Colonic mucosa (tissue), 4 donors: ENCODE measurements at places on chromosomes 2 and 18. TPM values are rescaled to one million over a fixed set of nuclear protein-coding genes. Genes with fewer than 3 reads are reported as not detected.

HOXD3 gene
- 3.2 TPM for total RNA-seq

DNA sequence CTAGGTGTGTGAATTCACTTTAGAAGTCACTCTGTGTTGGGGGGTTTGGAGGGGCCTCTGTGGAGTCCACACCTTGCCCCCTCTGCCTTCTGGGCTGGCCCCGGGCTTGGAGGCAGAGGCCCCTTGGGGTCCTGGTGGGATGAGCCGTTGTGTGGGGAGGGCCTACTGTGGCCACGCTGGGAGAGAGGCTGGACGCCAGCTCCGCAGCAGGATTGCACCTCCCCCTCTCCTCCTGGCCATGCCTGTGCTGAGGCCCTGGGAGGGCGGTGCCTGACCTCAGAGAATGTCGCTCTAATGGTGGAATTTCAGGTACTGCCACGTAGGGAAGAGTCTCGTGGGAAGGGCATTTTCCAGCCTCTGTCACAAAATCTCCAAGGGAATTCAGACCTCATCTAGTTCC lies 237.0 kb downstream of the ATAD2B start:
- no peak for DNase-seq

DNA sequence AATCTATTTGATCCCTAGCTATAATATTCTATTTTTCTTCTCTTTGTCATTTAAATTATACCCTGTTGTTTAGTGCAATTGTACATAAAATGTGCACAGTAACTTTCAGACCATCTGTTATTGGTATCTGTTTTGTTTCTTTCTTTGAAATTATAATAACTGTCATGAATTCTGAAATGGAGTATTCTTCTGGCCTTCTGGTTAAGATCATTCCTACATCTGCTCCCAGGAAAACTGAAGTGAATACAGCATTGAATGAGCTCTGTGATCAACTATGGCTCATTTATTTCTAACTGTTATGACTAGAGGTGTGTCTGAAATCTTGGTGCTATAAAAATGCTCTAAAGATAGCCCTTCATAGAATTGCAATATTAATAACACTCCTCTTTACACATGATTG lies 788.4 kb upstream of the TMEFF2 start:
- no peak for DNase-seq

CIB4 gene
- total RNA-seq: not detected

DNA sequence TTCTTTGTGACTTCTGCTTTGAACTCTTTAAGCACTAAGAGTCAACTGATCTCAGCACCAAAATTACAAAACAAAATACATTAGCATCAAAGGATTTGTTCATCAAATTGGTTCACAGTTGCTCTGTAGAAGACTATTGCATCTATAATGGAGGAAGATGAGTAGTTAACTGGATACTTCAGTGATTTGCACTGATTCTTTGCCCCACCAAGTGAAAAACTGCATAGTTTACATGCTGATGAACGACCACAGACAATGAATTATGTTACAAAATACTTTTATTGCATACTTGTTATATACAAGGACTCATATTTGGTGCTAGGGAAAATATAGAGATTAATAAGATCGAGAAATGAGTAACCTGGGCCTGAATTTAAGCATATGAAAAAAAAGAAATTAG lies 107.2 kb downstream of the SCG2 start:
- no peak for DNase-seq

TMEM200C gene
- 0.53 TPM for total RNA-seq

RAB31 gene
- 4.7 TPM for total RNA-seq

GRCh38 chr2:214853906-214854305 lies 44.4 kb upstream of the BARD1 start:
- no peak for DNase-seq

DNA sequence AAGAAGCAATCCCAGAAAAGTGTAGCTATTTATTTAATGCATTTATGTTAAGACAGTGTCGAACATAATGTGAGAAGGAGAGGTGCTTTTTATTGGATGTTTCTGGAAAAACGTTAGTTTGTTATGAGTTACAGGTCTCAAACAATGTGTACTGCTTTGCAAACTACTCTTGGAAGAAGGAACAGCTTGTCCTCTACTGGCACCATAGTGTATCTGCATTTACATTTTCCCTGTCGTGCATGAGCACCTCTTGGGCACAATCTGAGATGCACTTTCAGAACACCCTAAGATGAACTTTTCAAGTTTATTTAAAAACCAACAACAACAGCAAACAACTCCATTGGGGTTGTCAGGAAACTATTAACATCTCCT lies 22.8 kb downstream of the CCNYL1 start:
- no peak for DNase-seq

GRCh38 chr2:241195506-241196130 lies 7.1 kb downstream of the ANO7 start:
- DNase-seq: no peak

- no peak for DNase-seq
These were observed 384.7 kb upstream of the ACVR2A start for GRCh38 chr2:147460155-147460554.

SPATA3 gene
- not detected for total RNA-seq

DNA sequence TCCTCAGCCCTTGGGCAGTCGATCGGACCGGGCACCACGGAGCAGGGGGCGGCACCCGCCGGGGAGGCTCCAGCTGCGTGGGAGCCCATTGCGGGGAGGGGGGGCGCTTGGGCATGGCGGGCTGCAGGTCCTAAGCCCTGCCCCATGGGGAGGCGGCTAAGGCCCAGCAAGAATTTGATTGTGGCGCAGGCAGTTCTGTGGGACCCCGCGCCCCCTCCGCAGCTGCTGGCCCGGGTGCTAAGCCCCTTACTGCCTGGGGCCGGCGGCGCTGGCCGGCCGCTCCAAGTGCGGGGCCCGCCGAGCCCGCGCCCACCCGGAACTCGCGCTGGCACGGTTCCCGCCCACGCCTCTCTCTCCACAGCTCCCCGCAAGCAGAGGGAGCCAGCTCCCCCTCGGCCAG lies 18.4 kb downstream of the ZSCAN30 start:
- DNase-seq: no peak

ABCG8 gene
- total RNA-seq: 0.48 TPM

DNA sequence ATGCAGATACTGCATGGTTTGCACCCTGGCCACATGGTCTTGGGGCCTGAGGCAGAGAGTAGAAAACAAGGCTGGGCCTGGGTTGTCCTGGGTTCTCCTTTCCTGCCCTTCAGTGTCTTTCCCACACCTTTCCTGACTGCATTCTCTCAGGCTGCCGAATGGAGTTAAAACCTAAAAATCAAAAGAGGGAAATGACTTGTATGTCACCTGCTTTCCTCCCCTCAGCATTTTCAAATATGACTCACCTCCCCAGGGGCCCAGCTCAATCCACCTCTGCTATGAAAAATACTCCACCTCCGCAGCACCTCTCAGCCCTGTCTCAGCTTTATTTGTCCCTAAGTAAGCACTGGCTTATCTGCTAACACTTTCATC lies 457.8 kb upstream of the MEX3C start:
- DNase-seq: no peak

- DNase-seq: no peak
These were observed 11.0 kb downstream of the DYSF start for GRCh38 chr2:71464389-71464788.

DNA sequence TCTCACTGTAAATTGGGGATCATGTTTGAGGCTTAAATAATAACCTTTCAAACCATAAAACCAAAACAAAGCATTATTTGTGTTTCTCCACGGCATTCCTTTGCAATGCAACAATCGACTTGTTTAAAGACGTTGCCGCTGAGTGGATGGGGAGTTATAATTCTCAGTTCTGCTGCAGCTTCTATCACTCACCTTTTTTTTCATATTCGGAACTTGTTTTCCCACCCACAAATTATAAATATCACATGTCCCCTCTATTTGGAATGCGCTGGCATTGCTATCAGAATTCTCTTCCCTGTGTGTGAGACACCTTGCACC lies 372.8 kb upstream of the SMIM21 start:
- DNase-seq: no peak

DNA sequence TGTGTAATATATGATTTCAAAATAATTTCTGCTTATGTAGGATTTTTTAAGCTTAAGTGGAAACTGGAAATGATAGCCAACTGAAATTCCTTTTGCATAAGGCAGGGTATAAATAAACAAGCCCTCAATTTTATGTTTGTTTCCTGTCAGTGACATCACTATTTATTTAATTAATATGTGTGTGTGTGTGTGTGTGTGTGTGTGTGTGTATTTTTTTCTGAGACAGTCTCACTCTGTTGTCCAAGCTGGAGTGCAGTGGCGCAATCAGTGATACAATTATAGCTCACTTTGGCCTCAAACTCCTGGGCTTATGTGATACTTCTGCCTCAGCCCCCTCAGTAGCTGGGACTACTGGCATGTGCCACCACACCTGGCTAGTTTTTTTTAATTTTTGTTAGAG lies 29.3 kb upstream of the CYP20A1 start:
- no peak for DNase-seq

ARHGEF33 gene
- total RNA-seq: 0.35 TPM

- DNase-seq: no peak
These were observed 191.0 kb upstream of the LRP1B start for GRCh38 chr2:142321706-142322280.

LINC00305 gene
- not detected for total RNA-seq

GKN2 gene
- not detected for total RNA-seq

DNA sequence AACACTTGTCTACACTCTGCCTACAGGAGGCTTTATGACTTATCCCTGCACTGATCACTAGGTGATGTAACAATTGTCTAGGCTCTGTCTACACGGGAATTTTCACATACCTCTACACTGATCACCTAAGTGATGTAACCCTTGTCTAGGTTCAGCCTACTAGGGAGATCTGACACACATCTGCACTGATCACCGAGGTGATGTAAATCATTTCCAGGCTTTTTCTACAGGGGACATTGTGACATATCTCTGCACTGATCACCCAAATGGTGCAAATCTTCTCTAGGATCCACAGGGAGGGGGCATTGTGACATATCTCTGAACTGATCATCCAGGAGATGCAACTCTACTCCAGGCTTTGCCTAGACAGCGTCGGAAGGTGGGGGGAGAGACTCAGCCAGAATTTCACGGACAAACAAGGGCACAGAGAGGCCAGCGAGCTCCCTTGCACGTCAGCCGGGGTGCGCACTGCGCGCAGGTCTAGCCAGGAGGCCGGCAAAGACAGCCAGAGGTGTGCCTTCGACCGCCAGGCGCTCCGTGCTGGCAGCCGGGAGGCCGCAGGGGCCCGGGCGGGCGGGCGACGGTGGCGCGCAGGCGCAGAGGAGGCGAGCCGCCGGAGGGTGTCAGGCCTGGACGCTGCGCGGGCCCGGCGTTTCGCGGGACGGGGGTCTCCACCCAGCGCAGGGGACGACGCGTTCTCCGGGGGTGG lies 46.9 kb upstream of the USP14 start:
- DNase-seq: peak; percentile 62

NT5C1B gene
- total RNA-seq: not detected

- no peak for DNase-seq
These were observed 156.0 kb downstream of the TGIF1 start for GRCh38 chr18:3605954-3606443.

- no peak for DNase-seq
These were observed 38.1 kb upstream of the HNRNPA3 start for GRCh38 chr2:177174486-177174885.

DNA sequence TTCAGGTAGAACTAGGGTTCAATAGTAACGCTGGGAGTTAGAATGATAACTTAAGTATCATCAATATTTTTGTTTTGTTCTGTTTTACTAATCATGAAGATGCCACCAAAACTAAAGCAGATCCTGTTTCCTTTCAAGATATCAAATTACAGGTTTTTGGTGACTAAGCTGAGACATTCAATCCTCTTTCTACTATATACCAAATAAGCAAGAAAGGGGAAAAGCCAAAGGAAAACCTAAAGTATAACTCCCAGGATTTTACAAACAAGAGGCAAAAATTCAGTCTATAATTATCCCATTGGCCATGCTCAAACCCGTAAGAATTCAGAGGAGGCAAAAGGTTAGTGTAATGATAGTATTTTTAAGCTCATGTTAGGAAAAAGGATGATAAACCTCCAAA lies 175.2 kb upstream of the CCDC150 start:
- DNase-seq: no peak

DNA sequence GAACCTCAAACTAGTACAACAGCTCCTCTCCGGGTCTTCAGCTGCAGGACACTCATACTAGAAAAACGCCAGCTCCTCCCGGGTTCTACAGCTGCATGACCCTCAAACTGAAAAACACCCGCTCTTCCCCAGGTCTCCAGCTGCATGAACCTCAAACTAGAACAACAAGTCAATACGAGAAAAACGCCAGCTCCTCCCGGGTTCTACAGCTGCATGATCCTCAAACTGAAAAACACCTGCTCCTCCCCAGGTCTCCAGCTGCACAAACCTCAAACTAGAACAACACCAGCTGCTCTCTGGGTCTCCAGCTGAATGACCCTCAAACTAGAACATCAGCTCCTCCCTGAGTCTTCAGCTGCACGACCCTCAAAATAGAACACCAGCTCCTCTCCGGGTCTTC lies 315.0 kb upstream of the TFPI start:
- no peak for DNase-seq
